NCI-H1417 (cell line): ENCODE measurements at places on chromosomes 5 and 9.
A peak's percentile ranks its signal among the peaks of the same experiment; 100 is the strongest.

DNA sequence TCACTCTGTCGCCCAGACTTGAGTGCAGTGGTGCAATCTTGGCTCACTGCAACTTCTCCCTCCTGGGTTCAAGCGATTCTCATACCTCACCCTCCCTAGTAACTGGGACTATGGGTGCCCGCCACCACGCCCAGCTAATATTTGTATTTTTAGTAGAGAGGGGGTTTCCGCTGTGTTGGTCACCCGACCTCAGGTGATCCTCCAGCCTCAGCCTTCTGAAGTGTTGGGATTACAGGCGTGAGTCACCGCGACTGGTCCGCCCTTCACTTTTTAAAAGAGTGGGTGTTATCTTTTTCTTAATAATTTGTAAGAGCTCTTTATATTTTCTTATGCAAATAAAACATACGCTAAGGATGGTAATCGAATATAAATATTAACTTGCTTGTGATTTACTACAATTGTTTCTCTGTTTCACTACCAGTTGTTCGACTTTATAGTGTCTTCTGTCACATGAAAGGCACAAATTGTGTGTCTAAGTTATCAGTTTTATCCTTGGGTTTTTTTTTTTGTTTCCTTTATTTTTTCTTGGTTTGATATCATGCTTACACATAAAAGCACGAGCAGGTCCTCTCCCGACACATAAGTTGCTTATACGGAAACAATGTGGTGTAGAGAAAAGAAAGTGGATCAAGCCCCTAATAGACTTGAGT is 1.9 kb upstream of the GPBP1 start:
- no peak for DNase-seq

GRCh38 chr5:54217826-54218503 is 92.4 kb downstream of the ARL15 start:
- peak; percentile 75 for DNase-seq

GRCh38 chr9:24624481-24624880 is 78.8 kb upstream of the IZUMO3 start:
- no peak for DNase-seq

- DNase-seq = peak; percentile 61
Observed at GRCh38 chr5:54390015-54390414, 65.5 kb upstream of the HSPB3 start.

- DNase-seq = no peak
Observed at GRCh38 chr5:141654298-141654697, 3.1 kb upstream of the FCHSD1 start.

- no peak for DNase-seq
Observed at GRCh38 chr5:1463326-1464095, 18.3 kb upstream of the SLC6A3 start.

- DNase-seq = peak; percentile 97
Observed at GRCh38 chr5:19880458-19880857, 107.5 kb downstream of the CDH18 start.

- DNase-seq = no peak
Observed at GRCh38 chr9:134944916-134945315, 27.2 kb upstream of the FCN1 start.

DNA sequence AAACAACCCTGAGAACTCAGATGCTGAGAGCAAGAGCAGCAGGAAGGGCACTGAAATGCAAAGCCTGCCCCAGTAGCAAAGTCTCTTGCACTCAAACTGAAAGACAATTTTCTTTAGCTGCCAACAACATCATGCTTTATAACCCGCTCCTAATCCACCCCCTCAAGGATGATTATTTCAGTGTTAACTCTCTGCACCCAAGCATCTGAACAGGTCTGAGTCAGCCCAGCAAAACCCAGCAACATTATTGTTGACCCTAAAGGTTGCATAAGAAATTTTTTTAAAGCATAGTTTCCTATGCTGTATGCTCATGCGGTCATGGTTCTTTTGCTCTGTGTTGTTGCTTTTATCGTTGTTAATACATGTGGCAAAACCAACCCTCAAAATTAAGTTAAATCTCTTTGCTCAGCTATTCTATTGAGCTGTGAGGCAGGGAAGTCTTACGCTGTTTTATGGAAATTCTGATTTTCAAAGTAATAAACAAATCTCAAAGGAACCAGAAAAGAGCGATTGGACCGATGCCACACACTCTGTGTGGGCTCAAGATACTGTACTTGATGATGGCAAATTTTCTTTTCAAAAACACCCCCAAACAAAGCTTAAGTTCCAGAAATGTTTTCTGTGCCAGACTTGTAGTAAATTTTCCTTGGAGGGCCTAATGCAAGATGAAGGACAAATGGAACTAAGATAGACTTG is 440.6 kb upstream of the MPDZ start:
- no peak for DNase-seq

- no peak for DNase-seq
Observed at GRCh38 chr5:36689225-36689624, 82.8 kb downstream of the SLC1A3 start.

GRCh38 chr5:94433397-94434163 is 184.8 kb downstream of the KIAA0825 start:
- peak; percentile 38 for DNase-seq

- no peak for DNase-seq
Observed at GRCh38 chr5:52895075-52895474, 94.1 kb upstream of the ITGA2 start.

- no peak for DNase-seq
Observed at GRCh38 chr9:70403166-70403565, 11.3 kb downstream of the KLF9 start.

- DNase-seq = no peak
Observed at GRCh38 chr5:129135633-129136032, 41.1 kb downstream of the ISOC1 start.

DNA sequence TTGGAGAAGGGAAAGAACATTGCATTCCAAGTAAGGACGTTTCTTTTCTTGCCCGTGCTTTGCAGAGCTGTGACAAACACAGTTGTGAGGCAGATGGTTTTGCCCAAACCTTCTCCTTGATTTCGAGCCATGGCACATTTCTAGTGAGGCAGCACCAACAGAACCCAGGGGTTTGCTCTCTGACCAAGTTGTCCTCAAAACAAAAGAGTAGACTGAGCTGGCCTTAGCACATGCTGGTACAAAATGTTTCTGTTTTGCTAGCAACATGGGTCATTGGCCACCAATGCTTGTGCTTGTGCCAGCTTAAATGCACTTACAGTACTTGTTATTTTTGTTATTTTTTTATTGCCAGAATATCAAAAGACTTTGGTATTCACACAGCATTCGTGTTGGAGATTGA is 328.8 kb downstream of the GADD45G start:
- no peak for DNase-seq

- peak; percentile 32 for DNase-seq
Observed at GRCh38 chr5:2142456-2142954, 259.8 kb upstream of the IRX4 start.

DNA sequence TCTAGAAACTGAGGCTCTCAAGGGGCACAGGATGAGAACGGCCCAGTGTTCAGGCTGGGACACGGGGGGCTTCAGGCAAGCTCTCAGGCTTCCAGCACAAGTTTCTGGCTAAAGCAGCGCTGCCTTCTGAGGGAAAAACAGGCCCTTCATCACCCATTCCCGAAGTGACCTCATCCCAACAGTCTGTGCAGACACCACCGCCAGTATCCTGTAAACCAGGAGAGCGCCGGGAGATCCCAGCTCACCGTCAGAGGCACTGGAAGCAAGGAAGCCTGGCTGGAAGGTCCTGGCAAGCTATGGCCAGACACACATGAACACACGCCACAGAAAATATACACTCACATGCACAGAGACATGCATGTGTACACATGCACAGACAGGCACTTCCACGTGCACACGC is 8.8 kb downstream of the SLC12A7 start:
- DNase-seq = no peak

GRCh38 chr9:73200694-73201452 is 49.2 kb downstream of the ANXA1 start:
- peak; percentile 78 for DNase-seq

GRCh38 chr9:108022246-108022935 is 532.8 kb upstream of the KLF4 start:
- no peak for DNase-seq

- DNase-seq = no peak
Observed at GRCh38 chr5:132474131-132474723, 16.3 kb downstream of the IRF1 start.
